ENCODE measurements at places on chromosomes 1 and 21.
A peak's percentile ranks its signal among the peaks of the same experiment; 100 is the strongest.

GRCh38 chr1:208213786-208214185, 30.4 kb downstream of the PLXNA2 start:
- no peak for DNase-seq

- DNase-seq, result no peak
Observed at GRCh38 chr1:199522936-199523335, 504.6 kb upstream of the NR5A2 start.

DNA sequence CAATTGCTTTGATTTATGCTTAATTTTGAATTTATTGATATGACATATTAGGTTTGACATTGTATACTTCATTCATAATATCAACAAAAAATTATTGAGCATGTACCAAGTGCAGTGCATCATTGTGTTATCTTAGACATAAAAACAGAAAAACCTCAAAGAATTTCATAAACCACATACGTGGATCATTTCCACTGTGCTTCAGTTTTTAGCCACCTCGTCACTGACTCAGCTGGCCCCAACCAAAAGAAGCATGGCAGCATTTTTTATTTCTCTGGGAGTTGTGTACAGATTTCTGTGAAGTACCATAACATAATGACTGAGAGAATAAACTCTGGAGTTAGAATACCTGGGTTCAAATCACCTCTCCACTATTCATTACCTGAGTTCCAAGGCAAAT, 95.6 kb upstream of the C1orf87 start:
- no peak for DNase-seq

DNA sequence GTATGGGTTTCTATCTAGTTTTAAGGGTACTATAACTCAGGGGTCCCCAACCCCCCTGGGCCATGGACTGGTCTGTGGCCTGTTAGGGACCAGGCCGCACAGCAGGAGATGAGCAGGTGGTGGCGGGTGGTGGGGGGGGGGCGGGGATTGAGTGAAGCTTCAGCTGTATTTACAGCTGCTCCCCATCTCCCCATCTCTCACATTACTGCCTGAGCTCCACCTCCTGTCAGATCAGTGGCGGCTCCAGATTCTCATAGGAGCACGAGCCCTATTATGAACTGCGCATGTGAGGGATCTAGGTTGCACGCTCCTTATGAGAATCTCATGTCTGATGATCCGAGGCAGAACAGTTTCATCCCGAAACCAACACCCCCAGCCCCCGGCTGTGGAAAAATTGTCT, 95.1 kb upstream of the SLC45A1 start:
- no peak for DNase-seq

- DNase-seq, result no peak
Observed at GRCh38 chr1:112319371-112320040, 76.5 kb upstream of the CTTNBP2NL start.

DNA sequence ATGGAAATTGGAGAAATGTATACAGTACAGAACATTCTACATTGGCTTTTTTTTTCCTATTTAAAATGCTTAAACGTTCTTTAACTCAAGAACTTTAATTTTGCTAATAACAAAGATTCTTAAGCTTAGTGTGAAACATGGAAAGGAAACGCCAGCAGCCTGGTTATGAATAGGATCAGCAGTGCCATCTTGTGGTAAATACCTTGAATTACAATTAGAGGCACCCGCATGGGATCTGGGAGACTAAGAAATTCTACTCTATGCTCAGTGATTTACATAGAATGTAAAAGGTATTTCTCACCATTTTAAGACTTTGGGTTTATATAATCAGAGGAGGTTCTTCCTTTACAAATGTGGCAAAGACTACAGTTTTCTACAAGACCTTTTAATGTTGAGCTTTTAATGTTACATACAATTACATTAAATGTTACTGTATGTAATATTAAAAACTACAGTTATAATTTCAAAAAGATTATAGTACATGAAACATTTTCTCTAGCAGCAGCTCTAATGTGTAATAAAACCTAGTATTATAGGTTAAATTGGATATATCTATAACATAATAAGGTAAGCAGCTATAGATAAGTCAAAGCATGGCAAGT, 32.1 kb upstream of the APOBEC4 start:
- peak; percentile 34 for DNase-seq

Data from HuH-7 (cell line).